A549 treated with RU486 at 1 μM for 4 hours (cell line): ENCODE measurements at places on chromosomes 3 and 15. TPM values are rescaled to one million over a fixed set of nuclear protein-coding genes. Genes with fewer than 3 reads are reported as not detected.

The CSPG4 gene
- 0.07 to 0.14 TPM (median 0.09 TPM) in 5 replicates for total RNA-seq

The SMCO1 gene
- total RNA-seq: not detected in 5 replicates

The FANCD2OS gene
- total RNA-seq: not detected in 5 replicates

The DALRD3 gene
- 16.0 to 25.0 TPM (median 22.3 TPM) in 5 replicates for total RNA-seq

The FOXB1 gene
- total RNA-seq: not detected in 5 replicates

The LIPH gene
- total RNA-seq: 5.4 to 7.4 TPM (median 6.6 TPM) in 5 replicates

The TNIK gene
- total RNA-seq: 1.9 to 3.1 TPM (median 2.3 TPM) in 5 replicates

The LMCD1 gene
- total RNA-seq: 78.3 to 99.8 TPM (median 87.9 TPM) in 5 replicates

The EFL1 gene
- total RNA-seq: 22.2 to 27.2 TPM (median 23.7 TPM) in 5 replicates

The HRG gene
- total RNA-seq: not detected in 5 replicates

The IGSF10 gene
- 0.49 to 0.82 TPM (median 0.55 TPM) in 5 replicates for total RNA-seq

The ITPKA gene
- 1.6 to 2.5 TPM (median 2.0 TPM) in 5 replicates for total RNA-seq

The LYZL4 gene
- not detected in 5 replicates for total RNA-seq

The C3orf70 gene
- 0.02 TPM in 1 of 5 replicates, not detected in the others for total RNA-seq

The GABRR3 gene
- total RNA-seq: not detected in 5 replicates

The PTH1R gene
- 0.07 to 0.67 TPM (median 0.47 TPM) in 5 replicates for total RNA-seq

The UPK1B gene
- 11.2 to 14.4 TPM (median 14.1 TPM) in 5 replicates for total RNA-seq

The GRIP2 gene
- 0.97 to 2.4 TPM (median 1.9 TPM) in 5 replicates for total RNA-seq

The IMPDH2 gene
- 156 to 171 TPM (median 162 TPM) in 5 replicates for total RNA-seq

The ZKSCAN7 gene
- not detected in 5 replicates for total RNA-seq

The KY gene
- 0.07 to 0.21 TPM (median 0.10 TPM) in 4 of 5 replicates, not detected in the other for total RNA-seq
